ENCODE measurements at places on chromosomes 2 and 18.

DNA sequence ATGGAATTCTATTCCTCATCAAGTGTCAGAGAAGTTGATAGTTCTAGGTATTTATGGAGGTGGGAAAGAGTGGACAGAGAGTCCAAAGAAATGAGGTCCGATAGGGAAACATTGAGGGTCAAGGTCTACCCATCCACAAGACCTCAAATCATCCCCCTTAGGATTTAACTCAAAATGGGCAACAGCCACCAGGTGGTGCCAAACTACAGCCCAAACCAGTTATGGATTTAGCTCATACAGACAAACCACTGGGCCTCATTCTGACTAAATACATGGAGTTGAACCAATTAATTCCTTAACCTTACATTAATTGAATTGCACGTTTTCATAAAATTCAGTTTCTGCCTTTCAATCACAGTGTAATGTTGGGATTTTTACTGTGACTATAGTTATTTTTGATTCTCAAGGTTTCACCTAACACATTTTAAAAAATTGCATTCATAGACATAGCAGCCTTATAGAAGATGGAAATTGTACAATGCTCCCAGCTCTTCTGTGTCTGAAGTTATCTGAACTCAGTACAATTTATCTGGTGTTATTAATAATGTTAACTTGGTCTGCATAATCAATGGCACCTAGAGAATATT lies 98.2 kb upstream of the HNMT start:
- peak; percentile 7 for DNase-seq

DNA sequence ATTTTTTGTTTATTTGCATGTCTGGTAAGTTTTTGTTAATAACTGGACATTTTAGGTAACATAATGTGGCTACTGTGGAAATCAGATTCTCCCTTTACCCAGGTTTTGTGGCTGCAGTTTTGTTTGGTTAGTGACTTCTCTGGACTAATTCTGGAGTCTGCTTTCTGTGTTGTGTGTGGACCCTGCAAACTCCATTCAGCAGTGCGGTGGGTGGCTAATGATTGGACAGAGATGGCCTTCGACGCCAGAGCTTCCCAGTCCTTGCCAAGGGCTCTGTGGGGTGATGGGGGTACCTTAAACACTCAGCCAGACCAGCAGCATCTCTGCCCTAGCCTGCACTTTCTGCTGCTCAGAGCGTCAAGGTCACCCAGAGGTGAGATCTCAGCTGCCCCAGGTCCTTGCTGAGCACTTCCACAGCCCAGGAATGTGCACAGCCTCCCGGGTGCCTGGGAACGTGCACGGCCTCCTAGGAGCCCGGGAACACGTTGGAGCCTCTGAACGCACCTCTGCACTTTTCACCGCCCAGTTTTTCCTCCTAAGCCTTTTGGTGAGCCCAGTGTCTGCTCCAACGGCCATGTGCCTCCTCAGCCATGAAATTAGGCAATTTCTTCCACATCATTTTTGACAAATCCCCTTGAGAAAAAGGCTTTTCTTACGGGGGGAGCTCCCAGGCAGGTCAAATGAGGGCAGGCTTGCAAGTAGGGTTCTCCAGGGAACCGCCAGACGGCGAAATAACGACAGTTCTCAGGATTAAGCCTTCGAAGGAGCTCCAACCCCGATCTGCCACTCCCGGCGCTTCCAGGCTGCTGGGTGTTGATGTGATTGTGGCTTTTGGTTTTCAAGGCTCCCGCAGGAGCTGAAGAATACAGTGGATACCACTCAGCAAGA lies 35.2 kb upstream of the KLF11 start:
- no peak for DNase-seq

DNA sequence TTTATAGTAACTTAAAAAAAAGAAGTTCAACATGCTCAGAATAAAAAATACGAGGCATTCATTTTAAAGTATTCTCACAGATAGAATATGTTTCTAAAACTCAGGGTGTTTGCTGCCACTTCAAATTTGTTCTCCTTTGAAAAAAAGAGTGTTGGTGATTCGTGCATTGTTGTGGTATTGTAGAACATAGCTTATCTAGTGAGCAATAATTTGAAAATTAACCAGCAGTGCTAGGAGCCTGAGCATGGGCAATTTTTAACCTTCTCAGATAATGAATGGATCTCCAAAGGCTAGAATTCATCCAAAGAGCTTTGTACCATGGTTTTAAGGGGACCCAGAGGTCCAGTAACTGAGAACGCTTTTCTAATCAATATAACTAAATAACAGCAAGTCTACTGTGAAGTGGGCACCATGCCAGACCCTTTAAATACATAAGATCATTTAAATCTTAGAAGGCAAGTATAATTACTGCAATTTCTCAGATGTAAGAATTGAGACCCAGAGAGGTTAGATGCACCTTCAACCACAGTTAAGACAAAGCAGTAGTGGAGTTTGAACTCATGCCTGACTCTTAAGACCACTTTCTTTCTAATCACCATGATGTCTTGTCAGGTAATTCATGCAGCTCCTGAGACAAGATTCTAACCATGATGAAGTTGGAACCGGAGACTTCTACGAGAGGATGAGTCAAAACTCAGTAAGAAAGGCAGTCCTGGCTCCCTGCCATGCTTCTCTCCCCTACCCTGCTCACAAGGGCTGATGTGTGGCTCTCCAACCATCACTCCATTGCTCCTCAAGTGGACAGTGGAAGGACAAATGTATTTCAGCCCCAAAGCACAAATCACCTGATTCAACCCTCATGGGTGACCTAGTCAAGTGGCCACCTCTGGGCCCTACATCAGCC lies 3.4 kb downstream of the CYRIA start:
- no peak for DNase-seq

DNA sequence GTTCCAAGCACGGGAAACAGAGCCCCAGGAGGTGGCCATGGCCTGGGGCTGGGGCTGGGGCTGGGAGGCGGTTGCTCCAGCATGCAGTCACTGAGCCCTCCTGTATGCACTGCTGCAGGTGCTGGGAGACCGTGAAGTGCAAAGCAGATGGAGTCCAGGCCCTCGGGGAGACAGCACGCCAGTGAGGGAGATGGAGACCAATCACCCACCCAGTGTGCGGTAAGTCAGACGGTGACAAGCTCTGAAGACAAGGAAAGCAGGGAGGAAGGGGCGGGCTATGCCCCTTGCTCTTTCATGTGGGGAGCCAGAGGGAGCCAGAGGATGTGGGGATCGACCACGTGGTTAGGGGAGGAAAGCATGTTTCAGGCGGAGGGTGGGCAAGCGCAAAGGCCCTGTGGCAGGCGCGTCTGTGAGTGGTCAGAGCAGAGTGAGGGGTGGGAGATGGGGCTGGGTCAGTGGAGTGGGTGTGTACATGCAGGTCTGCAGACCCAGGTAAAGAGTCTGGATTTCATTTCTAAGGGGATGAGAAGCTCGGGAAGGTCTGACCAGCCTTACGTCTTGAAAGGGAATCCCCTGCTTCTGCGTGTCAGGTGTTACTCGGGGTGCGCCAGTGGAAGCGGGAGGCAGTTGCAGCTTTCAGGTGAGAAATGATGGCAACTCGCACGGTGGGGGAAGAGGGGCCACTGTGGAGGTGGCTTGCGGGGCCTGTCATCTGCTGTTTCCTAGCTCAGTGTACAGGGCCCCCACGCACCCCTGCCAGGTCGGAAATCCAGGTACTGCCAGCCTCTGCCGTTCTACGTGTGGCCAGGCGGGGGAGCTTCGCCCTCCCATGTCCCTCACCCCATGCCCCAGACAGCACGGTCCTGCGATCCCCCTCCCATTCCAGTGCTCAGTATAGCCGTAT lies 19.4 kb downstream of the RRM2 start:
- DNase-seq = no peak

DNA sequence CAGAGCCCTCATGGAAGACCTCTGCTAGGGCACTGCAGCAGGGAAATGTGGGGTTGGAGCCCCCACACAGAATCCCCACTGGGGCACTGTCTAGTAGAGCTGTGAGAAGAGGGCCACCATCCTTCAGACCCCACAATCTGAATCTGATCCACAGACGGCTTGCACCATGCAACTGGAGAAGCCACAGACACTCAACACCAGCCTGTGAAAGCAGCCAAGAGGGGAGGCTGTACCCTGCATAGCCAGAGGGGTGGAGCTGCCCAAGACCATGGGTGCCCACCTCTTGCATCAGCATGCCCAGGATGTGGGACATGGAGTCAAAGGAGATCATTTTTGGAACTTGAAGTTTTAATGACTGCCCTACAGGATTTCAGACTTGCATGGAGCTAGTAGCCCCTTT lies 6.5 kb downstream of the CD226 start:
- no peak for DNase-seq

- no peak for DNase-seq
Observed at GRCh38 chr2:28053597-28053996, 163.1 kb downstream of the BABAM2 start.

- no peak for DNase-seq
Observed at GRCh38 chr18:24369426-24369825, 28.2 kb downstream of the OSBPL1A start.

- no peak for DNase-seq
Observed at GRCh38 chr2:71607151-71607889, 154.0 kb downstream of the DYSF start.

DNA sequence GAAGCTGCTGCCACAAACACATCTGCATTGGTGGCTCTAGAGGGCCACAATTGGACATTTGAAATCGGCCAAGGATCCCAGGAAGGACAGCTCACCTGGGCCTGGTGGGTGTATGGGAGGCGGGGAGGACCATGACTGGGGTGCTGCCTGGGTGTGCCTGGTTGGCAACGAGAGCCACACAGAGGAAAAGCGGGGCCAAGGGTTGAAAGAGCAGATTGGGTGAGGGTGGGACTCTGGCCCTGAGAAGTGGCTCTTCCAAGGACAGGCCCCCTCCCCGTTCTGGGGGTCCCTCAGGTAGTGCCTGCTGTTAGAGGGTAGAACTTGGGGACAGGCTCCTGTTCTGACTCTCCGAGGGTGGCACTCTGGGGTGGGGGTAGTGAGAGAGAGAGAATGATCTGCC lies 102.9 kb downstream of the CLIP4 start:
- DNase-seq = no peak

- no peak for DNase-seq
Observed at GRCh38 chr2:236163471-236164200, 4.5 kb downstream of the GBX2 start.

DNA sequence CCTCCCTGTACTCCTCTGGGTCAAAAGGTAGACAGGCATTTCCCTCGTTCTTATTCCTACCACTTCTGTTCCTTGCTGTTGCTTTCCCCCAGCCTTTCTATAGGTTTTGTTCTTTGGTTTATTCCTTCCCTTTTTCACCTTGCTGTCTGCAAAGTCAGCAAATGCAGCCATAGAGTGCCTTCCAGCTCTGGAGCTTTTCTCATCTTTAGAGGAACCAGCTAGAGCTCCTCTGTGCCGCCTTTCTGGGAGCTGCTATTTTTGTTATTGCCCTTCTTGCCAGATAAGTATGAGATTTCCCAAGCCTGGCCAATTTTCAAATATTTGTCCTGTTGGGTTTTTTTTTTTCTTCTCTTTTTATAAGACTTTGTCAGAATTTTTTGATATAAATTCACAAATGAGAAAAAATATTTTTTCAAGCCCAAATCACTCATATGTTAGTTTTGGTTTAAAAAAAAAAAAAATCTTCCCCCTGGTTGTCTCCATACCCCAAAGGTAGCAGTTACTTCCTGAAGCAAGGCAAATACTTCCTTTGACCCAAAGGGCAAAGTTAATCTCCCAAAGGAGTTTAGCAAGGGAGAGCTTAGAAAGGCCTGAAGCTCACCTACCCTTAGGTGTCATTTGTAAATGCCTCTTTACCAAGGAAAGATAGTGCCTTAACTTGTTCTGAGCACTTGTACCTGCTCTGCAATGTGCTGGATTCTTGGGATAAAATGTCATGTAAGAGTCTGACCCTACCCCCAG lies 5.1 kb upstream of the TTC27 start:
- no peak for DNase-seq

DNA sequence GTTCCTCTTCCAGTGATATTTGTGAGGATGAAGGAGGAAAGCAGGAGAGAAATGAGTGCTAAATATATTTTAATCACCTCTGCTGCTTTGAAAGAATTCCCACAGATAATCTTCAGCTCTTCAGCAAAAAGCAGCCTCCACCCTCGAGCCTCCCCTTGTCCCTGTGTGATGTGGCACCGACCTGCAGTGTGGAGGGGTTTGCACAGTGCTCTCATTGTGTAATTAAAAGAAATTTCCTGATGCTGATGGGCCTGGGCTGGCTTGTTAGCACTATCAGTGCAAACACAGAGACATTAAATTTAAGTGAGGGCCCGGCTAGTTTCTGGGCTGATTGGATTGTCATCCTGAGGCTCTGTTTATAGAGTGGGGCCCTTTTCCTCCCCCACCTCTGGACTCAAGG lies 53.4 kb downstream of the KIF5C start:
- no peak for DNase-seq

GRCh38 chr18:60040971-60041370 lies 141.2 kb downstream of the PMAIP1 start:
- DNase-seq = no peak

DNA sequence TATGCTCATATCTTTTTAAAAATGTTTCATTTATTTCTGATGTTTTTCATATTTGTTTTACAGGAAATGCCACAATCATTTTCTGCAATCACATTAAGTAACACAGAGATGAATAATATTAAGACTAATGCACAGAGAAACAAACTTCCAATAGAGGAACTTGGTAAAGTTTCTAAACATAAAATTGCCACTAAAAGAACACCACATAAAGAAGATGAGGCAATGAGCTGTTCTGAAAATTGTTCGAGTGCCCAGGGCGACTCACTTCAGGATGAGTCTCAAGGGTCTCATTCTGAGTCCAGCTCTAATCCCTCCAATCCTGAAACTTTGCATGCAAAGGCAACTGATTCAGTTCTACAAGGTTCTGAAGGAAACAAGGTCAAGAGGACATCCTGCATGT lies 70.4 kb downstream of the APLF start:
- no peak for DNase-seq

- DNase-seq = no peak
Observed at GRCh38 chr2:101962309-101962708, 29.5 kb upstream of the IL1R2 start.

DNA sequence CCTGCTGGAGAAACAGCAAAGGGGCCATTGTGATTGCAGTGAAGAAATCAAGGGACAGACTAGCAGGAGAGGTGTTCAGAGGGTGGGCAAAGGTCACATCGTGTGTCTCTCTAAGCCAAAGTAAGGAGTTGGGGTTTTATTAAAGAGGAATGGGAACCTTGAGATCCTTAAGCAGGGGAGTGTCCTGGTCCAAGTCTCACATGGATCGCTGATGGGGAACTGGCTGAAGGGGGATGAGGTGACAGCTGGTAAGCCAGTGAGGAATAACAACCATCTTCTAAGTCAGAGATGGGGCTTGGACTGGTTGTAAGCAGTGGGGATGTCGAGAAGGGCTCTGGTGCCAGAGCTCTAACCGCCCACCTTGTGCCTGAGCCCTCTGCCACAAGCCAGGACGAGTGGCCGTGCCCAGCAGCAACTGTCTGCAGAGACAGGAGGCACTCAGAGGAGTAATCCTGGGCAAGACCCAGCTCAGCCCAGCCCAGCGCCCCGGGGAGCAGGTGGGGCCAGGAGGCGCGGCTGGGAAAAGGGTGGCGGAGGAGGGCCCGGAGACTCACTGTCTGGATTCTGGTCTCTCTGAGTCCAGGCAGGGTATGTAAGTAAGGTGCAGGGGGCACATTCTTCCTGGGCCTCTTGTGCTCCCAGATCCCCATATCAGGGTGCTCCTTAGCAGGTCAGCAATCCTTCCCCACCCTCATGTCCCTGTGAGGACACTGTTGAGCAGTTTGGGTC lies 13.7 kb downstream of the WNT10A start:
- no peak for DNase-seq

- DNase-seq = no peak
Observed at GRCh38 chr2:222897898-222898297, 37.1 kb downstream of the ACSL3 start.
